ENCODE measurements at places on chromosomes 4 and X.

DNA sequence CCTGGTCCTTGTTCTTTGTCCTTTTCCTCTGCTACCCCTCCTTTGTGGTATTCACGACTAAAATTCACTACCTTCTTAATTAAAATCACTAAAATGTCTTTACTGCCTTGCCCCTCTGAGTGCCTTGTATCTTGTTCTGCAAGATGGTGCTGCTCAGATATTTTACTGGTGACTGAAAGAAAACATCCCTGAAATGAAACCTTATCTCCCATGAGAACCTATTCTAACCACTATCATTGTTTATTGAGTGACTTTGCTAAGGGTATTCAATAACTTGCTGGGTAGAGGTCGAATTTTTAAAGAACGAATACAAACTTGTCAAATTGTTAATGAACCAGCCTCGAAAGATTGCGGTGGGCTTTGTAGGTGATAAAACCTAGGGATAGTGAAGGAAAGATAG lies 52.8 kb downstream of the SPRY1 start:
- no peak for DNase-seq

DNA sequence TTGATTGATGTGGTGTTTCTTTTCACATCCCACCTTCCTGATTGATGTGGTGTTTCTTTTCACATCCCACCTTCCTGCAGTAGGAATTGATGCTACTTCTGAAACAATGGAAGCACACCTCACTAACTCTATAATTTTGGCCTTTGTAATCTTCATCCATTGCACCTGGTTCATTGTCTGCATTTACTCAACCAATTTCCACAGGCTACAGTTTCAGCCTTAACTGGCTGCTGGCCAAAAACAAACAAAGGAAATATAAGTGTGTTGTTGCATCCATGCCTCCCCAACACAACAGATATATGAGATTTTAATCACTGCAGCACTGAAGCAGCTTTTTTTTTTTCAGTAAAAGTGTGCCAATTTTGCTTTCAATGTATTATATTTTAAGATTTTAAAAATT lies 867.6 kb upstream of the PCDH7 start:
- no peak for DNase-seq

DNA sequence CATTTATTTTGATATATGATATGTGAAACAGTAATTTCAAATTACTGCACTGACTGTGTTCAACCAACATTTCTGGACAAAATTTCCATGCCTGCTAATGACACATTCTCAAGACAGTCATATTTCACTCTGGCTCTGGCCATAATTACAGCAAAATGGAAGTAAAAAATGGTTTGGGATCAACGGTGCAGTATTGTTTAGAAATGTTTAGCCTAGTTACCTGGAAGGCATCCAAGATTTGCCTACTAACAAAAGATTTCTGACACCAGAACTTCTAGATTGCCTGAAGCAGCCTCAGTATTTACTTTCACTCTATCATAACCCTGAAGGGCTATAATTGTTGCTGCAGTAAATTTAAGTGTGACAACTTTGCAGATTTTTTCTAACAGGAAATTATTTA lies 416.3 kb downstream of the PCDH10 start:
- no peak for DNase-seq

GRCh38 chr4:90816754-90817153 lies 689.6 kb downstream of the CCSER1 start:
- no peak for DNase-seq

- no peak for DNase-seq
These were observed 10.0 kb upstream of the APELA start for GRCh38 chr4:164866817-164867490.

DNA sequence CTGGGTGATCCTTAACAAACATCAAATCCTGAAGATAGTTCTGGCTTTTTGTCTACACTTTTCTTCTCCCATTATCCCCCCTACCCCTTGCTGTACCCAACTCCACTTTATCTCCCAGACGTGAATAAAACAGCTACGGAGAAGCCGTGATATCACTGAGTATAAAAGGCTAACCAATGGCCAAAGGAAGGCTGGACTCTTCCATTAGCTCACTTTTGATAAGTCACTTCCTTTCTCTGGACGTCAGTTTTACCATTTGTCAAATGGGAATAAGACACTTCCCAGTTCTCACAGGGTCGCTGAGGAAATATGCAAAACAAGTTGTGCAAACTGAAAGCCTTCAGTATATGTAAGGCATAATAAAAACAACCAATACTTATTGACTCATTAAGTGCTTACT lies 38.6 kb upstream of the EDA2R start:
- no peak for DNase-seq

GRCh38 chr4:82630079-82630478 lies 68.3 kb upstream of the TMEM150C start:
- no peak for DNase-seq

- no peak for DNase-seq
These were observed 43.0 kb upstream of the PDLIM5 start for GRCh38 chr4:94408549-94409374.

DNA sequence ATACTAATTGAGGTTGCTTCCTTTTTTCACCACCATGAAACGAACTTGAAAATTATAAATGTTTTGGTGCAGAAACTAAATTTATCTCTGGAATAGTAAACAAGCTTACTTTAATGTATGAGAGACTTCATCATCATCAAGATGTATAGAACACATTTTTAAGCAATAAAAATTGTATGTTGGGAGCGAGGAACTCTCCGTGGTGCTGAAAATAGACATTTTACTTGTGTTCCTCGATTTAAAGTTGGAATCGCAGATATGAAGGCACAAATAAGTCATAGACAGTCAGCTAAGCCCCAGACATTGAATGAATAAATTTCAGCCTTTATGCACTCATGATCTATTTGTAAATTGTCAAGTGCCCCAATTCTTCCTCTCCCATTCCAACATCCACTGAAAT lies 310.7 kb downstream of the STK32B start:
- DNase-seq = no peak
